T-helper 2 cell treated with Interferon-gamma antibody and Interleukin-4, amounts not matched to agents 5 μg/mL and 100 μg/mL, for 36 hours (primary cell): ENCODE measurements at places on chromosomes 6 and 20.
A peak's percentile ranks its signal among the peaks of the same experiment; 100 is the strongest.

DNA sequence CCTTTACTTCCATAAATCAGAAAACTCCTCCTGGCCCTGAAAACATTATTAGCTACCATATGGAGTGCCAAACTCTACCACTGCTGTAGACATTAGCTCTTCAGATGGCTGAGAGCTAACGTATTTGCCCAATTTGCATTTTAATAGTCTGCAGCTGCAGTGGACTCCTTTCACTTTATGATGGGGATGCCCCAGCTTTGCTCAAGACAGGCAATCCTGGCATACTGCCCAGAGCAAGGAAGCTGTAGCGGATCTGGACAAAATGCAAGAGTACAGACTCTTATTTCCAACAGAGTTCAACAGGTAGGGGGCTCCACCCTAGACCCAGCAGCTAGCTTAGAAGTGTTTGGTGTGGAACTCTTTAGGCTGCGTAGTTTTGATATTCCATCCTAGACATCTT lies 246.7 kb downstream of the FOXC1 start:
- no peak for DNase-seq

GRCh38 chr6:168996356-168996625 lies 257.4 kb downstream of the THBS2 start:
- no peak for DNase-seq

DNA sequence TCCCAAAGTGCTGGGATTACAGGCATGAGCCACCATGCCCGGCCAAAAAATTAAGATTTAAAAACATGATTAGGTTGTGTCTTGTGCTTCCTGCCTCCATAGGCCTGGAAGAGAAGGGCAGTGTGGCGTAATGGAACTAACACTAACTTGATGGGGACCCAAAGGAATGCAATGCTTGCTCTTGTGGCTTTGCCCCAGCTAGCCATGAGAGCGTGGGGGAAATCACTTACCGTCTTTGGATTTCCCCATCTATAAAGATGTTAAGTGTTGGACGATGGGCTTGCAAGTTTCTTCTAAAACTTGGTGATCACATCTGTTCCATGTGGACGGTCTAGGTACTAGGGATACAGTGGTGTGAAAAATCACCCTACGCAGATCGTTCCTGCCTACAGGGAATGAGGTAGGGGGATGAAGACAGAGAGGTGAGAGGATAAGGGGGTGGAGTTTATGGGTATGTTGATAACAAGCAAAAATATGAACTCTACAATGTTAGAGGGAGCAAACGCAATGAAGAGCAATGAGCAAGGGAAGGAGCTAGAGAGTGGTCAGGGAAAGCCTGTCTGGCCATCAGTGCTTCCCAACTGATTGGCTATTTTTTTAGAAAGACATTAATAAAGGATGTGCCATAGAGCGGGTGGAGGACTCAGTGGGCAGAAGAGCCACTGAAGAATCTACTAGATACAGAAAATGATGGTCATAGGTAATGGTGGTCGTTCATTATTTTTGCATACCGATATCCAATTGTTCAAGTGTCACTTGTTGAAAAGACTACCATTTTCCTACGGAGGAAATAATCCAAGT lies 165.2 kb downstream of the BCAS1 start:
- DNase-seq: no peak

GRCh38 chr20:3691897-3692296 lies 10.1 kb upstream of the ADAM33 start:
- DNase-seq: no peak

GRCh38 chr6:148868901-148869300 lies 122.1 kb downstream of the UST start:
- no peak for DNase-seq

- peak; percentile 94 for DNase-seq
Measured at GRCh38 chr6:158653577-158654354, 3.9 kb downstream of the SYTL3 start.

- DNase-seq: no peak
Measured at GRCh38 chr6:5339786-5340185, 78.5 kb downstream of the FARS2 start.
